ENCODE measurements at places on chromosomes 7 and 10.

GRCh38 chr7:27665531-27665930 is 2.8 kb upstream of the HIBADH start:
- DNase-seq, result no peak

DNA sequence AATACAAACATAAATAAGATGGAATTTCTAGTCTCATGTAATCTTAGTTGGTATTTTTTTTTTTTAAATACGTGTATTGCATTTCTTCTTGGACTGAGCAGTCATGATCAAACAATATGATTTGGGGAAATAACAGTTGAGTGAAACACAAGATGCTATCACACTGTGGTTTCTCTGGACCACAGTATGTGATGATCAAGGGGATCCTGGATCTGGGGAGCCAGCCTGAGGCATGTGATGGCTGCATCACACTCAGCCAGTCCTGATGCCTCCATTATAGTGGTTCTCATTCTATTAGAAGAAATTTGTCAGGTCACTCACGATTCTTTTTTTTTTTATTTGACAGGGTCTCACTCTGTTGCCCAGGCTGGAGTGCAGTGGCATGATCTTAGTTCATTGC is 495.9 kb upstream of the POT1 start:
- DNase-seq, result no peak

DNA sequence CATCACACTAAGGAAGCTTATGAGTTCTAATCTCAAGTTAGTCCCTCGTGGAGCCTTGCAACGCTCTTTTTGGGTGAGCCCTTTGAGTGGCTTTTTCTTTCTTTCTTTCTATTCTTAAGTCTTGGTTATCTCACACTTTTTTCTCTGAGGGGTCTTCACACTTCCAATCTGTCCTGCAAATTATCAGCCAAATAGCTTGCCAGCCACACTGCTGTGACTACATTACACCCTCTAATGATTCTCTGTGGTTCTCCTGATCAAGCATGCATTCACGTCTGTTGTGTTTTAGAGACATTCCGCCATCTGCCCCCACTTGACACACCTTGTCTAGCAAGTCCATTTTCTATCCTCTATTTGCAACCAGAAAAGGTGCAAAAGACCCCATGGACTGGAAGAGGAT is 340.2 kb downstream of the THSD7A start:
- no peak for DNase-seq

DNA sequence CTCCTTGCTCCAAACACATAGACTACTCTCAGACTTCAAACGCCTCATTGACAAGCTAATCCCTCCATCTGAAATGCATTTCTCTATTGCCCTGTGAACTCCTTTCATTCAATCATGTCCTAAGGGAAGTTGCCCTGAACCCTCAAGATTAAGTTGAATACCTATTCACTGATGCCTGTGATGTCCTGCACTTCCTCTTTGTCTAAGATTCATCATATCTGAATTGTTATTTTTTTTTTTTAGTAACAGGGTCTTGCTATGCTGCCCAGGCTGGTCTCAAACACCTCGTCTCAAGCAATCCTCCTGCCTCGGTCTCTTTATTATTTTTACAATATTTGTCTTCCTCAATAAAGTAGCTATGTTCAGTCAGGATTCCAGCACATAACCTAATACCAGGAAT is 3.2 kb downstream of the PSMA2 start:
- DNase-seq, result no peak

- DNase-seq, result no peak
Observed at GRCh38 chr7:120586571-120586970, 271.4 kb downstream of the TSPAN12 start.

GRCh38 chr10:53839440-53840039 is 961.5 kb downstream of the PCDH15 start:
- DNase-seq, result no peak

GRCh38 chr10:21279217-21279575 is 246.3 kb downstream of the SKIDA1 start:
- DNase-seq, result no peak

DNA sequence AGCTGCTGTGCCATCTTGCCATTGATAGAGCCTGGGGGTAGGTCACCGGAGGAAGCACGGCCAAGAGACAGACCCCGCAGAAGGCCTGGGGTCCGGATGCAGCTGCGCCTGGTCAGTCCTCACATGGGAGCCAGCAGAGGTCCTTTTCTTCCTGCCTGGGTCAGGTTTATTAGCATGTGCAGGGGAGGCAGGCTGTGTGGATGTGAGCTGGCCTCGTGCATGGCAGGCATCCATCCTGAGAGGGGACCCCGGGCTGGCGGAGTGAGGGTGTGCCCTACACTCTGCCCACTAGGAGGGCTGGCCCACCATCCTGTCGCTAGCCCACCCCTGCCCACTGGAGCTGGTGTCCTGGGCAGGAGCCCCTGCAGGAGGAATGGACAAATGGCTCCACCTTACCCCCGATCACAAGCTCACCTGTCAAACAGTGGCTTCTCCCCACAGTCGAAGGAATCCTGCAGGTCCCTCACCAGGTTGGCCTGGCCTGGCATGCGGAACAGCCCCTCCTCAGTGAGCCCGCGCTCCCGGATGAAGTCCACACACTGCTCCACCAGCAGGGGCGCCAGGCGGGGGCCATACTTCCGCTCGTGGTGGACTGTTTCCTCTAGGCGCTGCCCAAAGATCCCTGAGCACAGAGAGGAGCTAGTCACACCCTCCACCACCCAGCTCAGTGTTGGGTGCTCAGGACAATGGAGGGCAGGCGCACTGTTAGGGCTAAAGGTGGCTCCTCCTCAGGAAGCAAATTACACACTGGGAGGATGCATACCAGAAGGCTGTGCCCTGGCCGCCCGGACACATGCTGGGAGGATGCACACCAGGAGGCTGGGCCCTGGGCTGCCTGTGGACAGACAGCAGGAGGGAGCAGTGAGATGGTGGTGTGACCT is 145.4 kb downstream of the ARHGAP22 start:
- DNase-seq, result no peak

DNA sequence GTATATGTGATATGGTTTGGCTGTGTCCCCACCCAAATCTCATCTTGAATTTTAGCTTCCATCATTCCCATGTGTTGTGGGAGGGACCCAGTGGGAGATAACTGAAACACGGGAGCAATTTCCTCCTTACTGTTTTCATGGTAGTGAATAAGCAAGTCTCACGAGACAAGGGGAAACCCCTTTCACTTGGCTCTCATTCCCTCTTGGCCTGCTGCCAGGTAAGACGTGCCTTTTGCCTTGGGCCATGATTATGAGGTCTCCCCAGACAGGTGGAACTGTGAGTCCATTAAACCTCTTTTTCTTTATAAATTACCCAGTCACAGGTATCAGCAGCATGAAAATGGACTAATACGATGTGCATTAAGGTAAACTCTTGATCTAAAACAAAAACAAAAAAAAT is 357.1 kb upstream of the AOAH start:
- no peak for DNase-seq

DNA sequence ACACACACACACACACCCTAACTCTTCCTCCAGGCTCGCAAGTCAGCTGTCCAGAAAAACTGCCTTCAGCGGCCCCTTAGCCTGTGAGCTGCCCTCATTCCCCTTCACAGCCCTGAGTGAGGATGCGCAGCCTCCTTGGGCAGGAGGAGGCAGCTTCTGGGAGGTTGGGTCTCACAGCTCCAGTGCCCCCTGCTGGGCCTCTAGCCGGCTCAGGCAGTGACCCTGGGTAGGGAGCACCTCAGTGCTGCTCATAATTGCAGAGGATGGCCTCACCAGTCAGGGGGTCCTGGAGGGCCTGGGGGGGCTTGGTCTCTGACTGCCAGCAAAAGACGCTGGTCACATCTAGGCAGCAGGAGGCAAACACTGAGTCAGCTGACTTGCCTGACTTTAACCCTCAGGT is 43.7 kb downstream of the ZNF273 start:
- no peak for DNase-seq

GRCh38 chr7:150665896-150666295 is 19.6 kb upstream of the GIMAP2 start:
- DNase-seq, result no peak

Data from keratinocyte (primary cell).